ENCODE measurements at places on chromosomes 6 and 20.

- DNase-seq: no peak
Measured at GRCh38 chr6:128822271-128822670, 60.7 kb upstream of the LAMA2 start.

DNA sequence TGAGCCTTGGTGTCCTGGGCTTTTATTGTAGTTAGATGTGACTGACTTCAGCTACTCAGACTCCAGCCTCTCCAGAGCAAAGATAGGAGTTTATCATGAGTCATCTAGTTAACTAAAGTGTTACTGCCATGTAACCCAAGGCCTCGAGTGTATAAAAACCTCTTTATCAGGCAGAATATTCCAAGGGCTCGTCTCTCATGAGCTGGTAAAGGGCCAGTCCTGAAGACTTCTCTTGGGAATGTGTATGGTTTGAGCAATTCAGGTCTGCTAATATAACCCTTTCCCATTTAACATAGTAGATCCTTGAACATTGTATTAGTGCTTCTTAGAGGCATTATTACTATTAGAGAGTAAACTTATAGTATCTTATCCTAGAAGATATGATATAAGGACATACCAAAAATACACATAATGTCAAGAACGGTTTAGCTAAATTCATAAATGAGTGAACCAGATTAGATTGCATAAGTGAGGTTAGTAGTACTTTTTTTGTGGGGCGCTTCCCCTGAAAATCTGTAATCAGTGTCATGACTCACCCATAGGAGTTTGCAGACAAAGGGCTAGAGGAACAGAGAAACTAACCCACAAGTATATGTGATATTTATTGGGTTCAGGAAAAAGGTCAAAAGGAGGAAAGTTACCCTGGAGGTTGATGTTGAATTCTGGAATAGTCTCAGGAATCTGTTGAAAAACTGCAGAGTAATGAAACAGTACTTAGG is 16.0 kb downstream of the DSE start:
- no peak for DNase-seq

GRCh38 chr6:19501737-19502245 is 335.4 kb upstream of the ID4 start:
- no peak for DNase-seq

DNA sequence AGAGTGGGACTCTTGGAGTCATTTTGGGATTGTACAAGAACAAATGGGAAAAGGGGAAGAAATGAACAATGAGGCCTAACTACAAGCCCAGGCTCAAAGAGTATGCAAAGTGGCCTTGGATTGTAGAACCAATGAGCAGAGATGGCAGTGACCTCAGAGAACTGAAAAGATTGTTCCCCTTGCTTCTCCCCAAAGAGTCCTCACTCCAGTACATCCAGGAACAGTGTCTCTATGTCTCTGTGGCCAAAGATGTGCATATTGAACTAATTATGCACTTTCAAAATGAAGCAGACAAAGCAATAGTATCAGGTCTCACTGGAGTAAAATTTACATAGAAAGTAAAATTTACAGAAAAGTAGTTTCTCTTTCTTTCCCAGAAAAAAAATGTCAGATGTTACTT is 81.0 kb downstream of the SMLR1 start:
- no peak for DNase-seq

- DNase-seq: peak; percentile 68
Measured at GRCh38 chr20:1313236-1313964, 15.5 kb downstream of the SDCBP2 start.

- DNase-seq: no peak
Measured at GRCh38 chr6:154399097-154399496, 42.5 kb upstream of the IPCEF1 start.

GRCh38 chr20:44010162-44010704 is 95.6 kb downstream of the TOX2 start:
- DNase-seq: peak; percentile 97

- DNase-seq: no peak
Measured at GRCh38 chr6:132209351-132209750, 191.9 kb downstream of the MOXD1 start.

GRCh38 chr6:10347561-10348327 is 67.1 kb downstream of the TFAP2A start:
- no peak for DNase-seq

- no peak for DNase-seq
Measured at GRCh38 chr20:22070610-22071058, 365.2 kb downstream of the PAX1 start.

DNA sequence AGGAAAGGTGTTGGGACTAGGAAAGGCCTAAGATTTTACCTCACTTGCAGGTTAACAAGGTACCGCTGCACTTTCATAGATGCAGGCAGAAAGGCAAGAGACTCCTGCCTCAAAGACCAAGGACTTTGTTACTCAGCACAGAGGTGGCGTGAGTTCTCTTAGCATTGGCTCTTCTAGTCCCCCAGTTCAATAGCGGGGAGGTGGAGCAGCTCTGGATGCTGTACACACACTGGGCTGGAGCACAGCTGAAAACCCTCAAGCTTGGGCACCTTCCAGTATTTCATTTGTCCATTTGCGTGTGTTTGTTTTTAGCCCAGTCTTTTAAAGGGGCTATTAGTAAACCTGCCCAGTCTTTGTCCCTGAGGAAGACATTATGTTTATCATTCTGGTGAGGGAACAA is 345.2 kb downstream of the FARS2 start:
- no peak for DNase-seq

DNA sequence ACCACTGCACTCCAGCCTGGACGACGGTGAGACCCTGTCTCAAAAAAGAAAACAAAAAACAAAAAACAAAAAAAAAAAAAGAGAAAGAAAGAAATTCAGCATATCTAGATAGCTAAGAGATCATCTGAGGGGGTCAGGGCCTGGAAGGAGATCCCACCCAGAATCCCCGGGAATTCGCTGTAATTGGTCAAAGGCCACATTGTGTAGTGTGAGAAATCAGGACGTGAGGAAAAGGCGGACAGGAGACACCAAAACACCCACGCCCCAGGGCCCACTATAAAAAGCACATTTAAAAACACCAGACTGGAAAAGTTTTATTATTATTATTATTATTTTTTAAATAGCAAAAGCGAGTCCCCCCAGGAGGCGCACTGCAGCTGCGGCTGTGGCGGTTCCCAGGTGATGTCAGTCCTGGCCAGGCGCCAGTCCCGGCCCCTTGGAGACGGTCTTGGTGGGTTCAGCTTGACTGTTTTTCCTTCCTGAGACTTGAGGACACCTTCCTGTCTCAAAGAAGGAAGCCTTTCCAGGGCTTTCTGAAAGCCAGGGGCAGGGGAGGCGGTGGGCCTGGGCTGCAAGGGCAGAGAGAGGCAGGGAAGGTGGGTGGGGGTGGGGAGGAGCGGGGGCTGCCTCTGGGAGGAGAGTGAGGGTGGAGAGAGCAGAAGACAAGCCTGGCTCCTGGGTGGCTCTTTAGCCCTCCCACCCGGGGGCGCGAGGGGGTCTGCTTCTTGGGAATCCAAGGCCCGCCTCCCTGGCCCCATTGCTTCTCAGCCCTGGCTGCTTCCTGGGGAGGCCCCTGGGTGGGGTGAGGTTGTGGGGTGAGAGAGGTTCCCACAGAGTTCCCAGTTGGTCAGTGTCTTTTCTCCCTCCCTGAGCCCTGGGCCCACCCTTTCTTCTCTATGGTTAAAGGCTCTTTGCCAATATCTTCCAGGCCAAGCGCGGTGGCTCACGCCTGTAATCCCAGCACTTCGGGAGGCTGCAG is 14.5 kb downstream of the TCF15 start:
- DNase-seq: no peak

- no peak for DNase-seq
Measured at GRCh38 chr6:159221486-159222170, 52.4 kb downstream of the FNDC1 start.

DNA sequence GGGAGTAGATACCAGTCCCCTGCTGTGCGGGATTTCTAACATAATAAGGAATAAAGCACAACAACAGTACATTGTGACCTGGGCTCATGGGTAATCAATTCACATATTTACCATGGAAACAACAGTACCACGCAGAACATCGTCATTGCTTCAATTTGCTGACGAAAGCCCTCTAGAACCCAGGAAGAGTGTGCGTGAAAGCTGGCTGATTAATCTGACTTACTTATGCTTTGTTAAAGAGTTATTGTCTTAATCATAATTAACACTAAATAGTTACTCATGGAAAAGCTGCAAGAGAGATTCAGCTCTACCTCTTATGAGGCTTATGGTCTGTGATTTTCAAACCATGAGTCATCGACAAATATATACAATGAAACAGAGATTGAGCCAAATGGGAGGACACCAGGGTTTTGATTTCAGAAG is 644.3 kb upstream of the AGPAT4 start:
- DNase-seq: peak; percentile 89

- DNase-seq: peak; percentile 97
Measured at GRCh38 chr20:16528078-16528477, 45.2 kb downstream of the KIF16B start.

- DNase-seq: no peak
Measured at GRCh38 chr6:29590218-29590808, 5.4 kb downstream of the OR2H2 start.

DNA sequence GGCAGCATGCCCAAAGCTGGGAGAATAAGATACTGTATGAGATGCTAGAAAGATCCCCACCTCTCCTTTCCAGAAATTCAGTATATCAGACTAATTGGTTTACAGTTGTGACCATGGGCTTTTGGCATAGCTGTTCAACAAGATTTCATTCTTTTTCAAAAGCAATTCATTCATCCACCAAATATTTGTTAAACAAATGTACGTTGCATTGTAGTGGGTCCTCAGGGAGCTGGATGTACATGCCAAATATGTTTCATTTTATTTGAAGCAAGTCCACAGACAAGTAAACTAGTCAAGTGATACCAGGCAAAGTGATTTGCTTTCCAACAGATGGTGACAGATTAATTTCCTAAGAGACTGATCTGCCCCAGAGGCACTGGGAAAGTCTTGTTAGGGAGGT is 85.8 kb upstream of the ESR1 start:
- DNase-seq: no peak

DNA sequence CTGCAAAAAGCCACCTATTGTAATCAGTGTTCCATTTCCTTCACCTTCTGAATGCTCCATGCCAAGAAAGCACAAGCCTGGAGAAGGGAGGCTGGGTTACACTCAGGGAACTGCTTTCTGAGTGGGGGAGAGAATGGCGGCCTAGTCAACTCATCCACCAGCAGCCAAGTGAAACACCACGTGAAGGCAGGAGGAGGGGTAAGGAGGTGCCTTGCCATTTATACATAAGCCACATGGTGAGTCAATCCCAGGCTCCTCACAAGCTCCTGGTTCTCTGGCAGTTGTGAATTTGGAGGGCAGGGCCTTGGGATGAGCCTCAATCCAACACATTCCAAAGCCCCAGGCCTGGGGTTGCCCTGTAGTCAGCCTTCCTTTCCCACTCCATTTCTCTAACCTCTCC is 149.4 kb downstream of the CD24 start:
- no peak for DNase-seq

GRCh38 chr20:2538931-2539720 is 2.8 kb downstream of the TMC2 start:
- no peak for DNase-seq

GRCh38 chr6:119874381-119874780 is 524.8 kb upstream of the MAN1A1 start:
- DNase-seq: no peak

DNA sequence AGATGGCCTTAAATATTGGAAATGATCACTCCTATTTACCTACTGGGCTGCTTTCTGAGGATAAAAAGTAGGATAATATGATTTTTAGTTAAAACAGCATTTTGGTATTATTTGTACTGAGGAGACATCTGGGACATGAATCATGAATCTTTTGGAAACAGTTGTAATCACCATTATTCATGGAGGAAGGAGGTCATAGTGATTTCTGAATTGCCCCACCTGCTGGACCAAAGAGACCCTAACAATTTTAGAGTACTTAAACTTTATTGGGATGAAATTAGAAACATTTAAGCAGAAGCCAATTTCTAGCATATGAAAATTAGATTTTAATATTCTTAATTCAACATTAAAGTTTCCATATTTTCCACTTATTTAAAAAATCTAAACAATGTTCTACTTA is 108.4 kb upstream of the SIM1 start:
- DNase-seq: peak; percentile 21

DNA sequence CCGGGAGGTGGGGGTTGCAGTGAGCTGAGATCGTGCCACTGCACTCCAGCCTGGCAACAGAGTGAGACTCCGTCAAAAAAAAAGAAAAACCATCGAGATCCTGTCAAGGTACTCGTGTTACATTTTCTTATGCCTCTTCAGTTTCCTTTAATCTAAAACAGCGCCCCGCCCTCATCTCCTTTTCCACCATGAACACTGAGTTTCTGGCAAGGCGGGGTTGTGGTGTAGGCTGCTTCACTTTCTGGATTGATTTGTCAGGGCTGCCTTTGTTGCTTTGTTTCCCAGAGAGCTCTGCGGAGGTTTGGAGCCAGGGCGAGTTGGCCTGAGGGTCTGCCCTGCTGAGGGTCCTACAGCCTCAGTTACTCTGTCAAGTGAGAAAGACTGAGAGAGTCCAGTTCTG is 8.9 kb downstream of the ITPR3 start:
- no peak for DNase-seq

- no peak for DNase-seq
Measured at GRCh38 chr6:167856999-167857660, 30.4 kb downstream of the AFDN start.

Data from NCI-H1105 treated with DMSO at 0.1 percent for 48 hours (cell line).